ENCODE measurements at places on chromosomes 6 and 20.

- DNase-seq: no peak
These were observed 77.9 kb downstream of the EPB41L2 start for GRCh38 chr6:130985115-130985514.

DNA sequence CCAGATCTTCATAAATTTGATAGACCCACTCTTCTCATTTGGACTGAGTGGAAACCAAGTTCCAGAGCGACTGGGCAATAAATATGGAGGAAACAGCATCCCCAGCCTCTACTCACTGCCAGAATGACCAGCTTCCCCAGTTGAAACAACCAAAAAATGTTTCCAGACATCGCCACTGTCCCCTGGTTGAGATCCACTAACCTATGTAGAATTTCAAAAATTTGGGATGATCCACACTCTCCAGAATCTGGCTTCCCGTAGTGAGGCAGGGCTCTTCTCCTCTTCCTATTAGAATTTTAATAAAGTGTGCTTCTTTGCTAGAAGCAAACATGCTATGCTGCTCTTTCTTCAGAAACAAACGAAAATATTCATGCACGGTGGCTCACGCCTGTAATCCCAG, 287.0 kb upstream of the SUPT3H start:
- no peak for DNase-seq

GRCh38 chr6:3227363-3228045, at the start of gene TUBB2B:
TUBB2B (minus strand) TSS chr6:3227653; CDS start chr6:3227543, 110 bp downstream.
- peak; percentile 25 for DNase-seq

DNA sequence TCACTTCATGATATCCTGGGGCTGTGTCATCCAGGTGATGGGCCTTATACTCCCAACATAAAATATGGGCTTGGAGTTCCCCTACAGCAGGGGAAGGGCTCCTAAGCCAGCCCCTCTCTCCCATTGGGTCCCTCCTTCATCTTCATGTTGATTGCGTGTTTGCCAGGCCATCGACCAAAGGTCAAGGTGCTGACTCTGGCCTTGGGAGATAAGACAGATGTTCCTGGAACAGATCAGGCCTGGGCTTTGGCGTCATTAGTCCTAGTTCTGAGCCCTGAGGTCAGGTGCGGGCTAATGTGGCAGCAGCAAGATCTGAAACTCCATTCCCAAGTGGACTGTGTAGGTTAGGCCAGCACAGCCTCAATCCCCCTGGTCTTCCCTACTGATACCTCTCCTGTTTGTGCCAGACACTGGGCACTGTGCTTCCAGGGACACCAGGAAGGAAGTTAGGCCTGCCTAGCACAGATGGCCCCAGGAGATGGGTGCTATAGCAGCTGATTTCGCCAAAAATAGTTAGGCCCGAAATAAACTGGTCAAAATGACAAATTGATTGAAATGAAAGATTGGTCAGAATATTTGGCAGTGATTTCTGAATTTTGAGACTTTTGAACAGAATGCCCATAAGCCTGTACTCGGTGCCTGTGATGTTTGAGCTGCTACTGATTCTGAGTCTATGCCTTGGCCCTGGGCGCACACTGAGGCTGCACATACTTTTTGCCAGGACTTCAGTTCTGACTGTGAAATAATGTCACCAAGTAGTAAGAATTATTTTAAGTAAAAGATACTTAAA, 28.8 kb downstream of the EPB41L1 start:
- no peak for DNase-seq

- DNase-seq: no peak
These were observed 62.8 kb downstream of the PHACTR3 start for GRCh38 chr20:59667131-59667530.

DNA sequence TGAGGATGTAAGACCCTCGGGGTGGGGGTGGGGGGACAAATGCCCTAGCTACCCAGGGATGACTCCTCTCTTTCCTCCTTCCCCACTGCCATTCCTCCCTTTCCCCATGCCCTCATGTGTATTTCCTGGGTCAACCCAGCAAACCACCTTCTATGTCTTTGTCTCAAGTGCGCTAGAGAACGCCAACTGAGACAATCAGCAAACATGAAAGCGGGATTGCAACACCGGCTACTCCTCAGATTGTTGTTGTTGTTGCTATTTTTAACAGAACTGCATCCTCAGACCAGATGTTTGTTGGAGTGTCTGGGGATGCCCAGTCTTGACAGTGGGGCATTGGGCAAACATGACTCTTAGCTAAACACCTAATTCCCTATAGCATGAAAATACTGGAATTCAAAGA, 39.3 kb upstream of the HIVEP1 start:
- DNase-seq: no peak

GRCh38 chr6:7224731-7225130, 88.3 kb downstream of the SSR1 start:
- no peak for DNase-seq

- peak; percentile 84 for DNase-seq
These were observed 204.9 kb downstream of the FOXA2 start for GRCh38 chr20:22379472-22379871.

DNA sequence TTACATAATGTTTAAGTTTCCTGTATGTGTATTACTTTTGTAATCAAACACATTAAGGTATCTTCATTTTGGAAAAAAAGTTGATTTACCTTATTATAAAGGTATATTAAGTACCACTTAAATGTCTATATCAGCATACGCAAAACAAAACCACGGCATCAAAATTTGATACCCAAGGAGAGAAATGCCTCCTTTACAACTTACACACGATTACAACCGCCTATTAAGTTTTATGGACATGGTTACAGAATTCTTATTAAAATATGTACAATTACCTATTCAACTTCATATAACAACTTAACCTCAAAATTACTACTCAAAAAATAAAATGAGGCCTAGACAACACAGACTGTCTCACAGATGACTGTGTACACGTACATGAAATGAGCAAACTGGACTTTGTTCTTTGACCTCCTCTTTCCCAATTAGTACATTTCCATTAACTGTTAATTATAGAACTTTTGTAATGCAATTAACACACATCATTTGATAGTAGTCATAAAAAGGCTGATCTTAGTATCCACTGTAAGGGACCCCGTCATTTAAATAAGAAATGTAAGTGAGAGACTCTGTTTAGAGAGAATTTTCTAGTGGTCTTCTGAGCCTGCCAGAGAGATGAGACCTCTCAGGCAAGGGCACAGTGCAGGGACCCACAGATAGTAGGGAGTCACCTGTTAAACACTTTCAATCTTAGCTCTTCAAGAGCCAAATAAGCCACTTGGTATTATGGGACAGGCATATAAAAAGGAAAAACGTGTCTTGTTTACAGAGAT, 2.5 kb downstream of the DIDO1 start:
- DNase-seq: peak; percentile 29

DNA sequence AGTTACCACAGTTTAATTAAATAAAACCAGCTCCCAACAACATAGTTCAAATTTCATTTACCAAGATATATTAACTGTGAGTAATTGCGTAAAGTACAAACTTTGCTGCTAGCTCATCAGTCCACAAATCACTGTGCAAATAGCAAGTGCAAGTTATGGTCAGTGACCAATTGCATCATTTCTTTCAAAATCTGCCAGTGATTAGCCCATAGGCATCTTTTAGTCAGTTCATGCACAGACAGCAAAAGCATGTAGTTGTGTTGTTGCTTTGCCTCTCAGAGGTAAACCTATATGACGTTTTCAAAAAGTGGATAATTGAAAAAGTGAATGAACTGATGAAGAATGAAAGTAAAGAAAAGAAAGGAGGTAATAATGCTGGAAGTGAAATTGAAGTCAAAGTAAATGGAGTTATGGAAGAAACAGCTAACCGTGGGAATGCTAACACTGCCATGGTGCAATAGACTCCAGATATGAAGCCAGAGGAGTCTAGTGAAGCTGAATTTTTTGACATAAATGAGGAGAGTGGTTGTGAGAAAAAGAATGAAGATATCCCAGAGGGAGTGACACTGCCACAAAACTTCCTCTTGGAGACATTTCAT, 36.5 kb downstream of the ENPP1 start:
- no peak for DNase-seq

DNA sequence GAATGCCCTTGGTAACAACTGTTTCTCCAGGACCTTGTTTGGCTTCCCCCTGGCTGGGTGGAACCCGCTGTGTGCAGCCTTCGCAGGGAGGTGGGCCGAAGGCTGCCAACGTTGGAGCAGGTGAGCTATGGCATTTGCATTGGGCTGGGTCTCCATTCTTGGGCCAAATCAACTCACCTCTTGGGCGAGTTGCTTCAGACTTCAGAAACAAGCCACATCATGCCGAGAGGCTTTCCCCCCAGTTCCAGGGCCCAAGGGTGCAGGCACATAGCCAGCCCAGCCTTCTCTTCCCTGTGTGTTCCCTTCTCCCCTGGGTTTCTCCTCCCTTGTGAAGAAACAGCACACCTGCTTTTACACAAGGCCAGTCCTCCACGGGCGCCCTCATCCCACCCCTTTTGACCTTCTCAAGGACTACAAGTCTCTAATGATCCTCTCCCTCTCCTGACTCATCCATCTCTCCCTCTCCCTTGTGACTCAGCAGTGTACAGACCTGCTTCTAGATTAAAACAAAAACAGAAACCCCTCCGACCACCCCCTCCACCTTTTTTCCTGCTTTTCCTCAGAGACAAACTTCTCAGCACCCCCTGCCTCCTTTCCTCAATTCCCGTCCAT, 41.6 kb downstream of the FAM209B start:
- no peak for DNase-seq

GRCh38 chr6:107543088-107543487, 53.2 kb downstream of the SOBP start:
- DNase-seq: no peak

GRCh38 chr6:133108419-133108818, 132.7 kb upstream of the EYA4 start:
- no peak for DNase-seq

DNA sequence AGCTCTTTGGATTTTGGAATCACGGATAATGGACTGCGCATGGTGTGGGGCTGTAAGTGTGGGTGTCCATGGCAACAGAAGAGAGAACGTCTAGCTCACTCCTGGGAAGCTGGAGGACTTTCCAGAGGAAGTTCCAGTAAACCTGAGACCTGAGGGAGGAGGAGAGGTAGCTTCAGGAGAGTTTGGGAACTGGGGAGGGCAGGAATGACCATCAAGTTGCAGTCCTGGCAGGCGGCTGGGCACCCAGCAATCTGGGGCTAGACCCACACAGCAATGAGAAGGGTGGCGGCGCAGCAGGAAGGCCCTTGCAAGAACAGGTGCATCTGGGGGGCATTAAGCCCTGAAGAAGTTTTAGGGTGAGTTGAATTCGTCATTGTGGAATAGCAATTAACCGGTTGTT, 95.9 kb downstream of the FOXC1 start:
- no peak for DNase-seq

GRCh38 chr20:10728873-10729670, 55.3 kb upstream of the JAG1 start:
- no peak for DNase-seq

GRCh38 chr6:112330879-112331265, 16.3 kb upstream of the RFPL4B start:
- no peak for DNase-seq

DNA sequence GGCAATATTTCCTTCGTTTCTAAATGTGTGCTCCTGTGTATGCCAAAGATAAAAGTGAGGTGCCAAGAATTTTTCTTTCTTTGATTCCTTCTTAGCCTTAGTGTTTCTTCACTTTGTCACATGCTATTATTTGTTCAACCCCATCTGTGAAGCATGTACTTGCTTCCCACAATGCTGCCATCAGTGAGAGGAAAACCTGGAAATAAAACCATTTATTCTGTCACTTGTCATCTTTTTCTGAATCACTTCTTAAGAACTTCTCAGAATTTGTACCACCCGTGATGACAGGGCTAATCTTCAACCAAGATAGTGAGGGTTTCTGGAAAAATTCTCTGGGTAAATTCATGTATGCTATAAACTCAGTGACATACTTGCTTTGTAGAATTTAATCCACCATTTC, 450.1 kb downstream of the COL12A1 start:
- no peak for DNase-seq

DNA sequence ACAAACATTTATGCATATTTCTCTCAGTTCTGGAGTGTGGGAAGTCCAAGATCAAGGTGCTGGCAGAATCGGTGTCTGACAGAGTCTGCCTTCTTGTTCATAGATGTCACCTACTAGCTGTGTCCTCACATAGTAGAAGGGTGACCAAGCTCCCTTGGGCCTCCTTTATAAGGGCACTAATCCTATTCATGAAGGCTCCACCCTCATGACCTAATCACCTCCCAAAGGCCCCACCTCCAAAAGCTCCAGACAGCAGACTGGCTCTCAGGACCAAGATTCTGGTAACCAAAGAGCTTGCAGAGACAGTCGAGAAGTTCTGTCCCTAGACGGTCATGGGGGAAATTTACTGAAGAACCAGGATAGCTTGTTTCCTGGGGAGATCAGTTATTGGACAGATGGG, 139.1 kb downstream of the COL9A1 start:
- DNase-seq: no peak

GRCh38 chr6:108568101-108568500, 7.4 kb downstream of the FOXO3 start:
- no peak for DNase-seq

DNA sequence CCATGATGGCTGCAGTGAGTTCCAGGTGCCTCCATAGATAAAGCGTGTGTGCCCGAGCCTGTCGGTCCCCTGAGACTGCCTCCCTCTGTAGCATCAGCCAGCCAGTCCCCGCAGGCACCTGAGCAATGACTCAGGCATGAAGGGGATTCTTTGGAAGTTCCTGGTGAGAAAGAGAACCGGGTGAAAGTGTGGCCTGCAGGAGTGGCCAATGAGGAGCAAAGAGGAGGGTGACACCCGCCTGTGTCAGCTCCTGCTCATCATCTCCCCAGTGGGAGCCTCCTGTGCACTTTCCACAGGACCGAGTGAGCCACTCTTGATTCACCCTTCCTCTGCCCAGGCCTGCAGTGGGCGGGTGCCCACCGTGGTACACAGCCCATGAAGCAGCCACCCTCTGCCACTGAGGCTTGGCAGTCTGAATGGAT, 71.2 kb upstream of the PTPN1 start:
- peak; percentile 76 for DNase-seq

DNA sequence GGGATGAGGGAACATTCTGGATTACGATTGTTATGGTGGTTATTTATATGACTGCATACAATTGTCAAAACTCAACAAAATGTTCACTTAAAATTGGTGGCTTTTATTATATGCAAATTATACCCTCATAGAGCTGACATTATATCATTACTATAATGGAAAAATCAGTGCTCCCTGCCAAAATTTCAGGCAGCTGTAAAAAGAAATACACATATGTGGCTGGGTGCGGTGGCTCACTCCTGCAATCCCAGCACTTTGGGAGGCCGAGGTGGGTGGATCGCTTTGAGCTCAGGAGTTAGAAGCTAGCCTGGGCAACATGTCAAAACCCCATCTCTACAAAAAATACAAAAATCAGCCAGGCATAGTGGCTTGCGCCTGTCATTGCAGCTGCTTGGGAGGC, 75.8 kb upstream of the SULF2 start:
- no peak for DNase-seq

- DNase-seq: peak; percentile 2
These were observed 525 bp downstream of the PNRC1 start for GRCh38 chr6:89081129-89081422.

DNA sequence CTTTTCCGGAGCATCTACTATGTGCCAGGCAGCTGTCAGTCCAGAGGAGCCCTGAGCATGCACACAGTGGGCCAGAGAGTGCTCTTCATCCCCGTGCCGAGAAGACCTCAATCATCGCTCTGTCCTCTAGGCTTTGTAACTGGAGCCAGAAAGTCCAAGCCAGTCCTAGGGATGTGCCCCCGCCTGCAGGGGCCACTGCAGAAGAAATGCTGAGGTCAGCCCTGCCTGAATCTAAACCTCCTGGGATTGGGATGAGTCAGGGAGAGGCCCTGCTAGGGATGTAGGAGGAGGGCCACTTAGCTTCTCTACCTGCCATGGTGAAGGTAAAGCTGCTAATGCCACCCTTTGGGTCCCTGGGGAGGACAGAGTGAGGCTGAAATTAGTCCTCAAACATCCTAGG, 146.8 kb downstream of the CDC5L start:
- no peak for DNase-seq
